Stimulated activated CD8-positive, alpha-beta memory T cell treated with anti-CD3 and anti-CD28 coated beads, Interleukin-4, amount 100 ng/mL, for 4 hours (primary cell): ENCODE measurements at places on chromosomes 7 and 10.

GRCh38 chr7:11191081-11191480 is 217.4 kb downstream of the PHF14 start:
- DNase-seq: no peak

DNA sequence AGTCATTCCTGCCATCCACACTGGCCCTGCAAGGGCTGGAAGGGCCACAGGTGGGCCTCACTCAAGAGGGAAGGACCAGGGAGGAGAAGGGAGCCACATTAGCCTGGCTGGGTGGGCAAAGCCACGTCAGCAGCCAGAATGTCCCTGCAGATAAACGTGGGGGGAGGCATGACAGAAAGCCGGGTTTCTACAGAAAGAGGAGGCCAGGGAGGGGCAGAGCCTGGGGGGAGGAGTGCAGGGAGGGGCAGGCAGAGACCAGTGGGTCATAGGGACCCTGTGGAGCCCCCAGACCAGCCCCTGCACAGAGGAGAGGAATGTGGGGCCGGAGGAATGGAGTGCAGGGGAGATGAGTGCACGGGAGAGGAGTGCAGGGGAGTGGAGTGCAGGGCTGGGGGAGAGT is 590.2 kb downstream of the PTPRN2 start:
- DNase-seq: no peak

- no peak for DNase-seq
These were observed 5.6 kb downstream of the SUFU start for GRCh38 chr10:102509387-102509786.

- DNase-seq: no peak
These were observed 3.7 kb upstream of the MCU start for GRCh38 chr10:72688208-72688651.

- DNase-seq: no peak
These were observed 83.8 kb upstream of the NRP1 start for GRCh38 chr10:33418301-33418700.

DNA sequence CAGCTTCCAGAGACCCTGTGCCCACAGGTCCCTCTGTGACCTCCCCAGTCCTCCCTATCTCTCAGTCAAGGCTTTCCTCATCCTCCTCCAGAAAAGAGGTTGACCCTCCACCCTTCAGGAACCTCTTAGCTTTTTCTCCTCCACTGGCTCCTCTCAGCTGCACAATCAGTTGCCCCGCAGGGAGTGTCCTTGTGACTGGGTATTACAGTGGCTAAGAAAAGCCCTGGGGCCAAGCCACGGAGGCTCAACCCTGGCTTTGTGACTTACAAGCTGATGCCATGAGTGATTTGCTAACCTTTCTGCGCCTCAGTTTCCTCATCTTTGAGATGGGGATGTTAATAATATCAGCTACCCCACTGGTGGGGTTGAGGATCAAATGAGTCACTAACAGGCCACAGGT is 66.4 kb upstream of the ZMIZ1 start:
- DNase-seq: no peak

DNA sequence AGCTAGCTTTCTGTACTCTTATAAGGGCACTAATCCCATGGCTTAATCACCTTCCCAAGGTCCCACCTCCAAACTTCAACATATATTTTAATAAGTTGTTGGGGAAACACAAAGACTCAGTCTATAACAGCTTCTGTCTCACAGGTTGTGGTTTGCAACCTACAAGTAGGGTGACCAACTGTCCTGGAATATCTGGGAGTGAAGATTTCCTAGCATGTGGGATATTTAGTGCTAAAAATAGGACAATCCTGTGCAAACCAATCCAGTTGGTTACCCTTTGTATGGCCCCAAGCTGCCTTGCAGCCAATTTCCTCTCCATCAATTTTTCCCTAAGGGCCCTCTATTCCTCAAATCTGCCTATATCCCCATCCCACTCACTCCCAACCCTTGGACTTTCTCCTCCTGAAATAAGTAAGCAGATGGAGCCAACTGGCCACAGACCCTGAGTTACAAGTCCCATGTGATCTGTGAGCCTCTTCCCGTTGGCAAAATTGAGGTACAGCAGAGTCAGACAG is 82.3 kb downstream of the FAM13C start:
- no peak for DNase-seq

DNA sequence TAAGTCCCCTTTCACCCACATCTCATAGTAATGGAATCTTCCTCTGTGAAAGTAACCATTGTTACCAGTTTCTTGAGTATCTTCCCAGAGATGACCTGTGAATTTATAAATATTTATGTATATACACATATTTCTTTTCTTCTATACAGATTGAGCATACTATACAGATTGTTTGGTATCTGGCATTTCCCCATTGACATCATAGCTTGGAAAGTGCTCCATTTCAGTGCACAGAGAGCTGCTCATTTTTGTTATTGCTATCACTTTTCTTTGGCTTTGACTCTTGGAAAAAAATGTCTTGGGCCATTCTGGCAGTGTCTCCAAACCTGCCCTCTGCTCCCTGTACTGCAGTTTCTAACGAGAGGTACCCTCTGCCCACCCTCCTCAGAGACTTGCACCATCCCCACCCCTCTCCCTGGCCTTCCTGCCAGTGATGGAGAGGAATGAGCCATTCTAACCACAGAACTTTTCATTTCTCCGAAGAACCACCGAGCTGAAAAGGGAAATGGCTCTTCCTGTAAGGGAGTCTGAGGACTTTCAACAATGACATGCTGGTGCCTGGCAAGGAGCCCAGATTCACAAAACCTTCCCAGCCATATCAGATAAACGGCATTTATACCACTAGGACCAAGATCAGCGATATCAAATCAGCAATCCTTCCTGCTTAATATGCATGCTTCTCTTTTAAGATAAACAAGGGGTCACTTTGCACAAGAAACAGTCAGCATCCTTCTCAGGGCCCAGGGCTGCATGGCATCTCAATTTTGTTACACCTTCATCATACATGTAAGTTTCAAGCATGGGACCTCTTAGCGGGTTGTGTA is 19.7 kb upstream of the CCSER2 start:
- no peak for DNase-seq

DNA sequence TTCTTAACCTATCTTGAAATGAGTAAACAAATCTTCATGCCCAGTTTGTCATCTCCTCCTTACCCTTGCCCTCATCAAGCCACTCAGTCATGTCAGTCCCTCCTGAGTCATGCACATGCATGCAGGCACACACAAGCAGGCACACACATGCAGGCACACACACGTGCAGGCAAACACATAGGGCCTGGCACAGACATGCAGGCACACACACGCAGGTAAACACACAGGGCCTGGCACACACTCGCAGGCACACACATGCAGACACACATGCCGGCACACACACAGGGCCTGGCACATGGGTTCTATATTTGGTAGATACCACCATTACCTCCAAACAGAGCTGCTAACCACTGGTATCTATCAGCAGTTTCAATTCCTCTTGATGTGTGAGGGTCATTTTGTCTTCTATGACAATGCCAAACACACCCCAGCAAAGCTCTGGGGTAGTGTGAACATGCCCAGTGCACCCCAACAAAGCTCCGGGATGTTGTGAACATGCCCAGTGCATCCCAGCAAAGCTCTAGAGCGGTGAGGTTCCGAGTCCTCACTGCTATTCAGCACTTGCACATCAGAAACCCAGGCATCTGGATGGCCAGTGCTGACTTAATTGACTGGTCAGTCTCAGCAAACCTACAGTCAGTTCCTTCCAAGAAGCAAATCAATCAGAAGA is 563.8 kb downstream of the PTPRN2 start:
- DNase-seq: no peak

GRCh38 chr7:98603399-98603788 is 13.7 kb upstream of the NPTX2 start:
- no peak for DNase-seq

- DNase-seq: no peak
These were observed 234.3 kb downstream of the ADAM12 start for GRCh38 chr10:126153711-126154628.

DNA sequence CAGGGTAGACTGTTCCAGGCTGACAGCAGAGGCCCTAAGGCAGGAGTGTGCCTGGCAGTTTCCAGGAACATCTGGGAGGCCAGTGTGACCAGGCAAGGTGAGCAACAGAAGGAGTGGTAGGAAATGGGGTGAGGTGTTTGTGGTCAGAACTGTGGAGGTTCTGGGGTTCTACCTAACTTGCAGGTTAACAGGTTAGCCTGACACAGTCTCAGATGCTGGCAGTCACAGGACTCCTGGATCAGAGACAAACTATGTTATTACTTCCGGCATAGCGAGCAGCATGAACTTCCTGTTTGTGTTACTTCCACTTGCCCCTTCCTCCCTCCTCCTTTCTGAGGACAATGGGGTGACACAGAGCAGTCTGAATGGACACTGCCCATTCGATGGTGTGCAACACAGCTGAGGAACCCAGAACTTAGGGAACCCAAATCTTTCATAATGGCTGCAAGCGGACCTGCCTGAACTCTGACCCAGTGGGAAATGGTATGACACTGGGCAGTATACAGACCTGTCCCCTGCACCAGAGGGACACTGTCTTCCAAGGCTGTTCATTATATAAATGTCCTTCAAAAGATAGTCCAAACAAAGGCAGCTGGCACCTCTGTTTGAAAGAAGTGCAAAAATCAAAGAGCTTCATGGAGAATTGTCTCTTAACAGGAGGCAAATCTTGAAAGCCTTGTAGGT is 3.9 kb upstream of the SAR1A start:
- no peak for DNase-seq

- DNase-seq: no peak
These were observed 11.8 kb downstream of the CHST15 start for GRCh38 chr10:124081547-124082140.

GRCh38 chr7:27166531-27167505 is 1.5 kb upstream of the HOXA9 start:
- no peak for DNase-seq

GRCh38 chr10:117464176-117464575 is 78.4 kb upstream of the EMX2 start:
- no peak for DNase-seq

- no peak for DNase-seq
These were observed 275.3 kb downstream of the NRG3 start for GRCh38 chr10:82150123-82150900.

DNA sequence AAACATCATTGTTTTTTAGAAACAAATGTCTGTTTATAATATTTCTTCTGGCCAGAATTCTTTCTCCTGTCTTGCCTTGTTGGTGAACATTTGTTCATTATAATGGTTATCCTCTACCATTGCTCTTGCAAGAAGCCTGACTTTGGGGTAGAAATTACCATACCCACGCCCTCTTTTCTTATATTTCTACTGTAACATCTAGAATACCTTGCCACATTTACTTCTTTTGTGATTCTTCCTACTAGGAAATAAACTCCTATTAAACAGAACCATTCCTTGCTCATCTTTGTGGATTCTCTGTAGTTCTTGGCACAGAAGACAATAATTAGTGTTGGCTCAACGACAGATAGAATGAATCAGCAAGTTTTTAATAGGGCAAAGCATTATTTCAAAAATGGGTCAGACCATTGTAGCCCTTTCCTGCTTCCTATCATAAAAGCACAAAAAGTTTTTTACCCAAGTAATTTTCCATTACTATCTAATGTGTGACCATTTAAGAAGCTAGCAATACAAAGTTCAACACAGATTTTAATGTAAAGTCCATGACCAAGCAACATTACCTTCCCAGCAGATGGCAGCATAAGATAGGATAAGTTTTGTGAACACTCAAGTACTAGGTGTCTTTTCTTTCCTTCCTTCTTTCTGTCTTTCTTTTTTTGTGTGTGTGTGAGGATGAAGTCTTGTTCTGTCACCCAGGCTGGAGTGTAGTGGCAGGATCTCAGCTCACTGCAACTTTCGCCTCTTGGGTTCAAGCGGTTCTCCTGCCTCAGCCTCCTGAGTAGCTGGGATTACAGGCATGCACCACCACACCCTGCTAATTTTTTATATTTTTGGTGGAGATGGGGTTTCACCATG is 270.4 kb downstream of the HGF start:
- no peak for DNase-seq

- DNase-seq: no peak
These were observed 20.1 kb upstream of the CYP3A5 start for GRCh38 chr7:99699946-99700345.

- no peak for DNase-seq
These were observed 258.0 kb upstream of the SP4 start for GRCh38 chr7:21169667-21170580.

GRCh38 chr7:6307762-6308161 is 35.3 kb upstream of the CYTH3 start:
- no peak for DNase-seq

DNA sequence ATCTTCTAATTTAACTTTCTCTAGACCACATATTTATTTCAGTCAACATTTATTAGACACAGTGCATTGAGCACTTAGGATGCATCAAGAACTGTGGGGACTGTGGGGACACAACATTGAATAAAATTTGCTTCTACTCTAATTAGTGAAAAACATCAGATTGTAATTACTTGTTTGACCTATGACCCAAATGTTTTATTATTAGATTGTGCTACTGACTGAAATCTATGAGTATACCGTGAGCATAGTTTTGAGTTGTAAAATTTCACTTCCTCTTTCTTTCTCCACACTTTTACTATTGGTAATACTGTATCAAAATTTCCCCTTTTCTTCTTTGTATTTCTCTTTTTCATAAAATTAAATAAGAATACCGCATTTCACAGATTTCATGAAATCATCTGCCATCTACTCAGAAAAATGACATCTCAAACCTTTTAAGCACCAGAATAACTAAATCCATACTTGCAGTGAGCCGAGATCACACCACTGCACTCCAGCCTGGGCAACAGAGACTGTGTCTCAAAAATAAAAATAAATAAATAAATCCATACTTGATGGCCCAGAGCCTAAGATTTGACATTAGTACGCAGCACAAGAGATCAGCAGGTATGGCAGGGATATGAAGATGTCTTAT is 25.4 kb upstream of the INPP5F start:
- no peak for DNase-seq

- no peak for DNase-seq
These were observed 26.1 kb upstream of the NCAPG2 start for GRCh38 chr7:158730383-158731346.

DNA sequence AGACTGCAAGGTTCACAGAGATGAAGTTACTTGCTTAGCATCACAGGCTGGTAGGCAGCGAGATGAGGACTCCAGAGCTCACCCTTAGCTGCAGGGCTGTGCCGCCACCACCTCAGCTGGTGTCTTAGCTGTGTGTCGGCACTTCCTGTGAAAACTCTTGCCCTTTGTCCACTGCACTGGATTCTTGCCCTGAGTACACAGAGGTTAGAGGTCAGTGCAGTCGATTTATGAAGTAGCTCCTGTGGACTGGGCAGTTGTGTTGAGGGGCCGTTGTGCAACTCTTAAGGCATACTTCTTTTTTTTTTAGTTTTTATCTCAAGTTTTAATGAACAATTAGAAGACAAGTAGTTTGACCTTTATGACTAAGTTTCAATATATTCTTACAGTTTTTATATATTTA is 10.6 kb downstream of the NDUFB2 start:
- no peak for DNase-seq

DNA sequence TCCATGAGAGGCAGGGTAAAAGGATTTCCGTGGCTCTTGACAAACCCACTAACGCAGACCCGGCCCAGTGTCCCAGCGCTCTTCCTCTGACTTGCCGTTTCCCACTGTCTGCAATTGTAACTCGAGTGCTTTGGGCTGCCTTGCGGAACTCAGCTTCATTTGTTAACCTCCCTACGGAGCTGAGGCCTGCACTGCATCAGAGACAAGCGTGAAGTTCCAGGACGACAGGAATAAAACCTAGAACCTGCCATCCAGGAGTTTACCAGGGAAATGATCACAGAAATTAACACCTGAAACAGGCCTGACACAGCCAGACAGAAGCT is 76.2 kb downstream of the SFMBT2 start:
- DNase-seq: no peak

- no peak for DNase-seq
These were observed 31.7 kb downstream of the ITIH2 start for GRCh38 chr10:7734821-7735220.
